ENCODE measurements at places on chromosomes 1 and 21.
A peak's percentile ranks its signal among the peaks of the same experiment; 100 is the strongest.

DNA sequence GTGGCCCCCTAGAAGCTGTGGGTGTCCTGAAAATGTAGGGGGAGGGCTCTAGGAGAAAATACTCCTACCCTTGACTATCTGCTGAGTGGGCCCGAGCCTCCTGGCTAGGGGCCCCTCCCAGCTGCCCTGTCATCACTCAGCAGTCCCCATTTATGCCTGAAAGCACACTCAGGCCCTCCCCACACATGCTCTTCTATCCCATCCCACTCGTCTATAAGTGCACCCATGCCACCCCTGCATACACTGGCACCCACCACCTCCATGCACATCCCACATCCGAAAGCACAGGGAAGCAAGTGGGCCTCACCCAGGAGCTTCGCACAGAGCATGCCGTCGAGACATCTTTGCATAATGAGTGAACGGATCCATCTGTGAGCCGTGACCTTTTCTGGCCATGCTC, 80.4 kb upstream of the POU3F1 start:
- DNase-seq = no peak

- DNase-seq = no peak
Measured at GRCh38 chr1:103448560-103448959, 76.9 kb upstream of the RNPC3 start.

DNA sequence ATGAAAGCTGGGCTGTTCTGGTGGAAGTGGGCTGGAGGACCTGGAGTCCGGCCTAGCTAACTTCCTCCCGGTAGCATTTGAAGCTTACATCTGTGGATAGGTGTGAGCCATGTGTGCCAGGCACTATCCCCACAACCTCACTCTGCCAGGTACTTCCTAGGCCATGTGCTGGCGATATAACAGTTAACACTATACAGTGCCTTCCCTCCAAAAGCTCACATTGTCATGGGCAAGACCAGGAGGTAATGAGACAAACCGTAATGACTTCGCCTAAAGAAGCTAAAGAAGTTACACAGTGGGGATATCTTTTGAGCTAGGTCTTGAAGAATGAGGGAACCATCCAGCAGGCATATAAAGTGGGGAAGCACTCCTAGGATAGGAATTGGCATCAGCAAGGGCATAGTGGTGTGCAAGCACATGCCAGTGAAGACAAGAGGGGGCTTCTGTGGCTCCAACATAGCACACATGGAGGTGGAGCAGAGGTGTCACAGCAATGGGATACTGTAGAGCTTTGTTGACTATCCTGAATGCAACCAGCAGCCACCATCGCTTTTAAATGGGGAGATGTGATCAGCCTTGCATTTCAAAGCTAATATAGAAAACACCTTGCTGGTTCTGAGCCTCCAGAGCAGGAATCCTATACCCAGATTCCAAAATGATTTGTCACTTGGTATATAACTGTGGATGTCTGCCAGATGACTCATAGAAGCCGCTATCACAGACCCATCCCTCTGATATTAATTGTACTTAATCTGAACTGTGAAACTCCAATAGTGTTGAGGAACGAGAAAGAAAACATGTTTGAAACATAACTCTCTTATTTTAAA, 466.3 kb downstream of the LMO4 start:
- no peak for DNase-seq

DNA sequence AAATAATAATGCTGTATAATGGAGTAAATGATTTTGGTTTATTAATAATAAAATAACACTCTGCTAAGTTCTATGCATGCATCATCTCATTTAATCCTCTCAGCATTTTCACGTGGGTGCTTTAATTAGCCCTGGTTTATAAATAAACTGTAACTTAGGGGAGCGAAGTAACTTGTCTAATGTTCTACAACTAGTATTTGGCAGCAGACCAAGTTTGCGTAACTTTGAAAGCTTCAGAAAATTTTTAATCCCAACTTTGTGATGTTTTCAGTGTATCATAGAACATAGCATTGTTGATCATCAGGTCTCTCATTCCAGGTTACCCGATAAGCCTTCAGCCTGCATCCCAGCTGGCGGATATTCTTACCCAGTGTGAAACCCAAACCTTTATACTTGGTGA, 322.4 kb upstream of the SGIP1 start:
- no peak for DNase-seq

GRCh38 chr21:20377250-20377649, 621.0 kb upstream of the NCAM2 start:
- DNase-seq = no peak

DNA sequence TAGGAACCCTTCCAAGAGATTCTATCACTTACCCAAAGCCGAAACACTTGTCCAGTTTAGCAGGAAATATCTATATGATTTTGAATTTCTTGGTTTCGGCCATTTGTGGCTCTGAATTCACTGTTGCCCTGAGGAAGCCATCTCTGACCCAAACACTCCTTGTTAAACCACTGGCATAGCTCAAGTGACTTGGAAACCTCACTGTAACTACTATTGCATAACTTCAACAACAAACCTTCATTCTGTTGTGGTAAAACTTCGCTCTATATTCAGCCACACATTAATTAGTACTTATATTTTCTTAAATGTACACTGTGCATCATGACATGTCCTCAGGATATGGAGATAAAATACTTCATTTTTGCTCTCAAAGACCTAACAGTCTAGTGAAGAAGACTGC, 63.2 kb downstream of the ST6GALNAC3 start:
- DNase-seq = no peak

DNA sequence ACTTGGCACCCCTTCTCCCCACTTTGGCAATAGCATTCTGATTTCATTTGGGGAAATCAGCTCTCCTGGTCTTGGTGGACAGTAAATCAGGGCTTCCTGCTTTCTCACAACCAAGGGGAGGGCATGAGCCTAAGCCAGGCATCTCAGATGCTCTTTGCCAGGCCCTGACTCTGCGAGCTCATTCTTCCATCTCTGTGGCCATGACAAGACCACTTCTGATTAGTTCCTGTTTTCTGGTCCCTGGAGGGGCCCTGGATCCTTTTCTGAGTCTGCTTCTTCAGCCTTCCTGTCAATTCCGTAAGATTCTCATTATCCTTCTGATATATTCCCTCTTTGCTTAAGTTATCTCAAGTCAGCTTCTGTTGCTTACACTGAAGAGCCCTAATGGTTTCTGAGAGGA, 210.4 kb downstream of the HIVEP3 start:
- DNase-seq = no peak

- DNase-seq = peak; percentile 63
Measured at GRCh38 chr1:22791831-22792347, 81.2 kb downstream of the EPHB2 start.

DNA sequence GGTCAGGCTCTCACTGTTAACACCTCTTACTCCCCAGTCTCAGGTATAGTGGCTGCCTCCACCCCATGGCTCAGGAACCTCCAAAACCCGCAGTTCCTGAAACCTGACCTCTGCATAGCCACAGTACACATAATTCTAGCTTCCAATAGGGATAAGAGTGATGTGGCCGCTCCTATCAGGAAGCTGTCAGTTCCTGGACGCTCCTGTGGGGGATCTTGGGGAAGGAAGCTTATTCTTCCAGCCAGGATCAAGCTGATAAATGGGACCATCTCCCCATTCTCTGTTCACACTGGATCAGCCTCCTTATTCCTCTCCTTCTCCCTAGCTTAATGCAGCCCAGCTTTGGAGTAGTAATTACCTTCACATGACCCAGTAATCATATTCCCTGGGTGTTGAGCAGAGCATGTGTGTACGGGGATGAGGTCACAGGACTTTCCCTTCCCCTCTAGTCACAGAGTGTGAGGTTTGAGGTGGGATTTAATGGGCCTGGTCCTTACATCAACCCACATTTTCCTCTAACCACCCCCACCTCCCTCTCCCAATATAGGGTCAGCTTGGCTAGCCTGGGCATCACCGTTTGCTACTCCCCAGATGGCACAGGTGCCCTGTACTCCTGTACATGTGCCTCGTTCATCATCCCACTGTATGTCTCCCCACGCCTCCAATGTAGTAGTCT, 7.0 kb upstream of the POU3F1 start:
- DNase-seq = peak; percentile 25

DNA sequence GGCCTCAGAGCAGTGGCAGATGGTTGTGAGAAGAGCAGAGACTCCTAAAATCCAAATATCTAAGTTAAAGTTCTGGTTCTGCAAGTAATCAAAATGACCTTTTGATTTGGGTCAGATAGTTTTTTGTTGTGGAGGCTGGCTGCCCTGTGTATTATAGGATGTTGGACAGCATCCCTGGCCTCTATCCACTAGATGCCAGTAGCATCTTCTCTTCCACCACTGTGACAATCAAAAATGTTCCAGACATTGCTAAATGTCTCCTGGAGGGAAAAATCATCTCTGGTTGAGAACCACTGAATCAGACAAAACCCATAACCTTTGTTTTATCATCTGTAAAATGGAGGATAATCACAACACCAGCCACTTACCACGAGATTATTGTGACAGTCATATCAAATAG, 5.9 kb upstream of the DPT start:
- DNase-seq = no peak

- DNase-seq = no peak
Measured at GRCh38 chr1:207911856-207912760, 1.2 kb upstream of the CD34 start.

GRCh38 chr1:91751275-91751674, 134.7 kb downstream of the TGFBR3 start:
- no peak for DNase-seq

DNA sequence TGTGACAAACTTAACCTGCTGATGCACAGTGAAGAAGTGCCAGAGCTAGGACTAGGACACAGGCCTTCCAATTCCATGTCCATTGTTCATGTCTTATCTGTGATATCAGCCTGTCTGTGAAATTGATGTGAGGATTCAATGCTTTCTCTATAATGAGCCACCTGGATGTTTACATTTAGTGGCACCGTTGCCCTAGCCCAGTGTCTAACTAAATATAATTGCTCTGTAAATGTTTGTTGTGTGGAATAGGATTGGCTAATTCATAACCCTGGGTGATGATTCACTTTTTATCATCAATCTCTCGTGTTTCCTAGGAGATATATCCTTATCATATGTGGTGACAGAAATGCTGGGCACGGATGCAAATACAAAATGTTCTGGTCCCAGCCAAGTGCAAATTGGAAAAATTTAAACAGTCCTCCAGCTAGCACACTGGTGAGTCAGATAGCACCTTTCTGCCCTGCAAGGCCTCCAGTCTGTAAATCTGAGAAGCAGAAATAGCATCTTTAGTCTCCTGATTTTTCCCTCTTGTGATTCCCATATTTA, 46.9 kb upstream of the GNG12 start:
- DNase-seq = peak; percentile 98

DNA sequence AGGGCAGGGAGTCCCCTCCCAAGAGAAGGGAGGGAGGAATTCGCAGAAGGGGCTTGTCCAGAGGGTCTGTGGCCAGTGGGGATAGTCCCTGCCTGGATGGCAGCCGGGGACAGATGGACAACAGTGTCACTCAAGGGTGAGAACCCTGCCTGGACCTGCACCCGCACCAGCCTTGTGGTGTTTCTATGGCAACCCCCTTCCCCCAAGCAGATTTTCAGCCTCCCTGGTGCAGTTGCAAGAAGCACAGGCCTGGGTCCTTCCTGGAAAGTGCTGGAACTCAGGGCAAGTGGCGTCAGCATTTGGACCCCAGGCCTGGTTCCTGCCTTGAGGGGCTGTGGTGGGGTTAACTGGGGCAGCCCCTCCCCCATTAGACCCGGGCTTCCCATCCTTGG, 83.8 kb upstream of the ACTL8 start:
- DNase-seq = no peak

DNA sequence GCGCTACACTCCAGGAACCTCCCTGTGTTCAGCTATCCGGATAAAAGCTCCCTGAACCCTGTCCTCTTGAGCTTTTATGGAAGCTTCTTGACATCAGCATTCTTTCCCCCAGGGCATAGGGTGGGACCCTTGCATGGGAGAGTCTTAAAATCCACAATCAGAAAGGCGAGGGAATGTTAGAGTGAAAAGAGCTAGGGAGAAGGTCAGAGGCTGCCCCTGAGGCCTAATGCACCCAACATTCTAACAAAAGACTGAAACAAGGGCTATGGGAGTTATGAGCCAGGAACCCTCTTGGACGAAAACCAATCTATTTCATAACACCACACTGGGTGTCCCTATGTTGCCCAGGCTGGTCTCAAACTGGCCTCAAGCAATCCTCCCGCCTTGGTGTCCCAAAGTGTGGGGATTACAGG, 36.7 kb downstream of the NEK2 start:
- no peak for DNase-seq

DNA sequence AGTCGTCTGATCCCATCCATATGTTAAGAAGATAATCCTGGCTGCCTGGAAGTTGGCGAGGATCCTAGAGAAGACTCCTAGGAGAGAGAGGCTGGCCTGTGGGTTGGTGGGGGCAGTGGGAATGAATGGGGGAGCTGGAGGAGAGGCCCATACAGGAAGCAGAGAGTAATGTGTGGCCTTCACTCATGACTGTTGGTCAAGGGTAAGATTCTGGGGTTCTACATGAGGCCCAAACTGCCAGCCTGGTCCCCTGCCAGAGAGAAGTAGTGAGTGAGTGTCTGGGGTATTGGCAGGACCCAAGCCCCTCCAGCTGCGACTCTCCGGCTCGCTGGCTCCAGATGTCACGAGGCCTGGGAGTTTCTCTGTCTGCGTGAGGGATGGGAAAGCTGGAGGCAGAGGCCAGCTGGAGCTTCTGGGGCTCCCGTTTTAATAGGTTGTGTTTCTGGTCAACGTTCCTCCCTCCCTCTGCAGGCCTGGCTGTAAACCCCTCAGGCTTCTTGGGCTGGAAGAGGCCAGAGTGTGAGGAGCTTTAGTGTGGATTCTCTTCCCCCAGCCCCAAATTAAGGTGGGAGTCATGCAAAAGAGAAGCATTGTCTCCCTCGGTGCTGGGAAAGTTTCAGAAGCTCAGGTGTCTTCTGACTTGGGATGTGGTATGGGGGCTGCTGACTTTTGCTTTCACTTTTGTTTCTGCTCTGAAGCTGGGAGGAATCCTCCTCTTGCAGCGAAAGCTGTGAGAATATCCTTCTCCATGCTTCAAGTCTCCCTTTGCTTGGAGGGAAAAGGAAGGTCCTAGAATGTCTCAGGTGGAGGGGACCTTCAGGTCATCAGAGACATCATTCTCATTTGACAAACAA, 2.6 kb downstream of the TMEM51 start:
- no peak for DNase-seq

DNA sequence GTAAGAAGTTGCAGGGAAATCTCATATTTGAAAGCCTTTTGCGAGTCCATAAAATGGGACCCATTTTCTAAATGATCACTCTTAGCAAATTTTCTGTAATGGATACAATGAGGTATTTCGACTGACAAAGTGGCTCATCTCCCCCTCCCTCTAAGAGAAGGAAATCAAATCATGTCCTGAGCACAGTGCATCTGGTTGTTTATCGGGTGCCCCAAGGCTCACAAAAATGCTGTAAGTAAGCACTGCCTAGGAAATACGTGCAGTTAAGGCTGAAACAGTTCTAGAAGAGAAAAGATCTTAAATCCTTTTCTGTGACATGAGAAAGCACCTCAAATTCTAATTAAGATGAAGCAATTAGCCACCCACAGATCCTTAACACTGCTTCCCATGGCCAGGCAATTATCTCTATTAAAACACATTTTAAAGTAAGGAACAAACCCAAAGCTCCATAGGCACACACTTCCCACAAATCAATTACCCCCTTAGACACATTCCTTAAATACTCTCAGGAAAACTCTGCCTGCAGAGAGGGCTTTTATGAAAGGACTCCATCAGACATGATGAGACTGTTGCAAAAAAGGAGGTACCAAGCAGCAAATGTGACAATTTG, 216.3 kb downstream of the KCNH1 start:
- DNase-seq = no peak

- no peak for DNase-seq
Measured at GRCh38 chr1:43140583-43140982, 31.5 kb downstream of the EBNA1BP2 start.

GRCh38 chr1:2507744-2508155, 18.6 kb downstream of the PANK4 start:
- no peak for DNase-seq

GRCh38 chr1:193626695-193627094, 440.3 kb upstream of the B3GALT2 start:
- no peak for DNase-seq
